ENCODE measurements at places on chromosomes 1 and 21.

GRCh38 chr1:174262349-174263241 lies 103.3 kb downstream of the RABGAP1L start:
- DNase-seq, result peak; percentile 60

DNA sequence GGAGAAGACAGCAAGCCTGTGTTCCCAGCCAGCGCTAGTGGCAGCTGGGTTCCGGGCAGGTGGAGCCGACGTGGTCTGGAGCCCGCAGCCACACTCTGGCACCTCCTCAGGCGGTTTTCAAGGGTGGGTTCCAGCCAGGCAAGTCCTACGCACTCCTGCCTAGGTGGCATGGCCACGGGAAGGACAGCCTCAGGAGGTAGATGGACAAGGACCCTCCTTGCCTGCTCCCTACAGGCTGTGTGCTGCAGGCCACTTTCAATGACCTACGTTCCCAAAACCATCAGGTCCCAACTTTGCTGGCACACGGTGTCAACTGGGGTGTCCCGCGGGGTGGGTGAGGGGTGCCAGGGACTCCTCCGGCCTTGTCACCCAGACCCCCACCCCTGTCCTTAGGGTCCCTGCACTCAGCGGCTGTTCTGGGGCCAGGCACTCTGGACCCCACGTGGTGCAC lies 6.7 kb upstream of the PTGER3 start:
- DNase-seq, result no peak

GRCh38 chr1:212814537-212815334 lies 23.0 kb downstream of the TATDN3 start:
- DNase-seq, result no peak

- DNase-seq, result no peak
Observed at GRCh38 chr1:36751525-36751924, 268.8 kb upstream of the CSF3R start.

DNA sequence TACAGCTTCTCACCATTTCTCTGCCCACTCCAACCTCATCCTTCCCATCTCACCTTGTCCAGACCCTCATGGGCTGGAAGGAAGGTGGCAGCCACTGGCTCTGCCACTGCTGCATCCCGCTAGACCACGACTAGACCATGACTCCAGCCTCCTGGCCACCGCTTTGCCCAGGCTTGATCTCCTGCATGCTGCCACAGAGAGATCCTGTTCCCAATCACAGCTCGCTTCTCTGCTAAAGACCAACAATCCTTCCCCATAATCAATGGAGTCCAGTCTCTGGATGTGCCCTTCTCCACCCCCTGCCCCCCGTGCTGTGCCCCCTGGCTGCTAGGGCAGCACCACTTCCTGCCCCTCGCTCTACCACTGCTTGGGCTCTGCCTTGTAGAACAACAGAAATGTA lies 64.9 kb upstream of the DMRTB1 start:
- no peak for DNase-seq

DNA sequence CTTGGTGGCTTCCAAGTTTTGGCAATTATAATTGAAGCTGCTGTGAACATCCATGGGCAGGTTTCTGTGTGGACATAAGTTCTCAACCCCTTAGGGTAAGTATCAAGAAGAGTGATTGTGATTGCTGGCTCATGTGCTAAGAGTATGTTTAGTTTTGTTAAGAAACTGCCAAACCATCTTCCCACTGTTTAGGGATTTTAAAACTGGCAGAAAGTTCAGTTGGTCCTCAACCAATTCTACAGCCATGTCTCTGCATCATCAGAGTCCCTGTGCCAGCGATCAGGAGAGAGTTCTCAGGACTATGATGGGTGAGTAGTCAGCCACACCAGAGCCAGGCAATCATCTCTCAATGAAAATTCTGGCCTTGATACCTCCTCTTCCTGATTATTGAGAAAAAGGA lies 193.8 kb downstream of the ZC3H11B start:
- DNase-seq, result no peak

GRCh38 chr21:40507978-40508377 lies 339.0 kb downstream of the DSCAM start:
- DNase-seq, result no peak

DNA sequence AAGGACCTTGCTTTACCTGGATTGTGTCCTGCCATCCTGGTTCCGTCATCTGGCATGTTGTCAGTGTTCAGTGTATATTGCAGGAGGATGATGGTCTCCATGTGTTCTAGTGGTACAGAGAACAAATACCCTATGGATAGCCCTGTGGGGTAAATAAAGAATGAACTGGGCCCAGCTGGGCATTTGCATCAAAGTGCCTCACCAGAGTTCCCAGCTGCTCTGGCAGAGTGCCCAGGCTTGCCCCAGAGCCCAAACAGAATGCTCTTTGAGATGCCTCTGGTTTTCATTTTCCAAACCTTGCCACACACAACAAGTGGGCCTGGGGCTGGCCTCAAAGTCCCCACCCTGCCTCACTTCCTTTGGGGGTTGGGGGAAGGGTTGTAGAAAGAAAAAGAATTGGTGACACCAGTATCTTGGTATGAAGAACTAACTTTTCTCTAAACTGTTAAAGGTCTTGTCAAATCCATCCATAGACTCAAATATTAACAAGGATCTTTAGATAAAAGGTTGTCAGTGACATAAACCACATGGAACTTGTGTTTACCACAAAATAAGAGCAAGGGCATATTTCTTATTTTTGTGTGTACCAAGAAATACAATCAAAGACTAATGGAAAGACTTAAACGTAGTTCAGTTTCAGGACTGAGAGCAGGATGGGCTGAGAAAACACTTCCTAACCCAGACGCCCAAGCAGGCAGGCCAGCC lies 82.2 kb downstream of the LMO4 start:
- DNase-seq, result peak; percentile 89

- DNase-seq, result no peak
Observed at GRCh38 chr1:181369416-181369815, 113.9 kb upstream of the CACNA1E start.

GRCh38 chr1:198986036-198986435 lies 347.2 kb downstream of the PTPRC start:
- DNase-seq, result no peak

- DNase-seq, result no peak
Observed at GRCh38 chr1:240844486-240844885, 232.5 kb upstream of the GREM2 start.

DNA sequence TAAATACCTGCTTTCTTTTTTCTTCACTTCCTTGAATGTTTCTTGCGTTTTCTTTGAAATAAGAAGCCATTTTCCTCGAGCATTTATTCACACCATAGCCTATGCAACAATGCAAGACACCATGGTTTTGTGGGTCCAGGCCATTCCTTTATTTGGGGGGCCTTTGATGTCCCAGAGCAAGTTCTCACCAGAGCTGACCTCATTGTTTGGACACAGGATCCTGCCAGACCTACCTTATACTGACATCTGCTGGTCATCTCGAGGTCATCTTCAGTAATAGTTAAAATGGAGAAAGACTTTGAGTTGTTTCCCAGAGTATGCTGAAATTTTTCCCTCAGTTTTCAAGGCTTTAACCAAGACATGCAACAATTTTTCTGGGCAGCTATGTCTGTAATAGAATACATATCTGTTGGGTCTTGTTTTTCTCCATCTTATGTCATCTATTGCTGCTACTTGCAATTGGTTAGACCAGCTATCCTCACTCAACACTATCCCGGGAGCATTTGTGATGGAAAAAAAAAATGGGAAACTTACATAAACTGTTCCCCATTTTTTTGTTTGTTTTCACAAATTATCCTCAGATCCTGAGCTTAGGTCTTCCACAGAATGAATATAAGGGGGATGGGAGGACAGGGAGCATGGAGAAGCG lies 34.0 kb upstream of the BACE2 start:
- DNase-seq, result no peak

GRCh38 chr1:162230096-162230495 lies 146.6 kb downstream of the SPATA46 start:
- DNase-seq, result peak; percentile 17

DNA sequence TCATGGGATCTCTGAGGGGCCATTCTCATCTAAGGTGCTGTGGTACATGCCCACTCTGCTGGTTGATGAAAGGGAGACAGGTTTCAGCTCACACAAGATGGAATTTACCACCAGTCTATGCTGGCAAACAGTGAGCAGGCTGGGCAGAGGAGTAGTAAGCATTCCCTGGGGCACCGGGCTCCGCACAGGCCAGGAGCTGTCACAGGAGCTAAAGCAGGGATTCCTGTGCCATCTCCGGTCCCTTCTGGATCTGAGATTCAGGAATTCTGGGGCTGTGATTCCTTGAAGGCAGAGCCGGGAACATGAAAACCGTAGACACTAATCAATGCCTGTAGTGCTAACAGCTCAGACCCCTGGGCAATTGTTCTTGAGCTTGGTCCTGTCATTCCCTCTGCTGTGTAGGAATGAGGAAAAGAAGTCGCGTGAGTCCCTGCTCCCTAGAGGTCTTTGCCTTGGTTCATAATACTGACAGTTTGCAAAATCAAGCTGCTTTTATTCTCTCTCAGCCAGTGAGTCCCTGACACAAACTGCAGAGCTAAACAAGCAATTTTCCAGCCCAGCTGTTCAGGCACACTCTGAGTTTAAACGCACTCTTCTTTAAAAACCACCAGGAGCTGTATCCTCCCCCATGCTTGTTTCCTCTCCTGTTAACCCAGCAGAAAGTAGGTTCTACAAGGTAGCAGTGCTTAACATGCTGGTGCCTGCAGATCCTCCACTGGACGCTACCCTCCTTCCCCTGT lies 52.5 kb downstream of the MDM4 start:
- DNase-seq, result no peak

DNA sequence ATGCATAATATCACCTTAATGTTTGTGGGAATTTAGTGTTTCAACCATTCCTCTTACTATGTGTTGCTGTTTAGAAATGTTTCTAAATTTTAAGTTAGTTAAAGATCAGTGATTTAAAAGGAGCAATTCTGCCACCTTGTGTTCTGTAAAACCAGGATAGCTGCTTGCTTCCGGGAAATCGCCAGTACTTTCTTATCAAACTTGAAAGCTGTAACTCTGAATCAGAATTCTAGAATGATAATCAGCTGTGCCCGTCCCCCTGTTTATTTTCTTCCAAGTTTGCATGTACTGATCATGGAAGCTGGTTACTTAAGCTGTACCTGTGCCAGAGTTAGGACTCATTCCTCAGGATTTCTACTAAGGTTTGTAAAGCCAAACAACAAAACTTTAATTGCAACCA lies 656.4 kb downstream of the LTN1 start:
- no peak for DNase-seq

DNA sequence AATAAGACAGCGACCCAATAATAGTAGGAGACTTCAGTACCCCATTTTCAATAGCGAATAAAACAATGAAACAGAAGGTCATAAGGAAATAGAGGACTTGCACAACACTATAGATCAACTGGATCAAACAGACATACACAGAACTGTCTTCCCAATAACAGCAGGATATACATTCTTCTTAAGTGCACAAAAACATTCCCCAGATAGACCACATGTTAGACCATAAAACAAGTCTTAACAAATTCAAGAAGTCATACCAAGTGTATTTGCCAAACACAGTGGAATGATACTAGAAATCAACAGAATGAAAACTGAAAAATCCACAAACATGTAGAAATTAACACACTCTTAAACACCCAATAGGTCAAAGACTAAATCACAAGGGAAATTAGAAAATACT lies 78.0 kb downstream of the LBR start:
- DNase-seq, result no peak

- no peak for DNase-seq
Observed at GRCh38 chr1:70536708-70537366, 125.8 kb downstream of the CTH start.
